Osteoblast (primary cell): ENCODE measurements at places on chromosomes 2 and 18. TPM values are rescaled to one million over a fixed set of nuclear protein-coding genes. Genes with fewer than 3 reads are reported as not detected.

DNA sequence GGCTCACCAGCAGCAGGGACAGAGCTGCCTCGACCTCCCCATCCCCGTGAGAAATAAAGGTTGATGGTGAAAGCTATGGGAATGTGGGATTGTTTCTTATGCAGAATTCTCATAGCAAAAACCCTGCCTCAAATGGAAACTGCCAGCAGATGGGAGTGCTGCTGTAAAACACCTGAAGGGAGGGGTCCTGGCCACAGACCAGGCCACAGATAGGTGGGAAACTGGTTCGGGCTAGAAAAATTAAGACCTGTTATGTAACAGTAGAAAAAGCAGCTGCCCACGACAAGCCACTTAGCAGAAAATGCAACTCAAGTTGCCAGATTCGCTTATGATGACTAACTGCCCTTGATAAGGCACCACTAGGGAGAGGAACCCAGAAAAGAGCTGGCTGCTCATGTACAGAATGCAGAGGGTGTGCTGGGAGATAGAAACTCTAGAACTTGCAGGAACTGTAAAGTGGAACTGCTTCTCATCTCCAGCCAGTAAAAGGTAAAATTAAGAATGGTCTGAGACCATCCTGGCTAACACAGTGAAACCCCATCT, 114.5 kb upstream of the SALL3 start:
- no peak for DNase-seq
- no peaks in the 10 kb centered on the region for H3K36me3 ChIP-seq
- H3K27ac ChIP-seq: no peak overlapping the region
- H3K4me3 ChIP-seq: no peak overlapping the region
- H3K4me1 ChIP-seq: no peaks in the 10 kb centered on the region
- no peaks in the 10 kb centered on the region for H3K27me3 ChIP-seq

DNA sequence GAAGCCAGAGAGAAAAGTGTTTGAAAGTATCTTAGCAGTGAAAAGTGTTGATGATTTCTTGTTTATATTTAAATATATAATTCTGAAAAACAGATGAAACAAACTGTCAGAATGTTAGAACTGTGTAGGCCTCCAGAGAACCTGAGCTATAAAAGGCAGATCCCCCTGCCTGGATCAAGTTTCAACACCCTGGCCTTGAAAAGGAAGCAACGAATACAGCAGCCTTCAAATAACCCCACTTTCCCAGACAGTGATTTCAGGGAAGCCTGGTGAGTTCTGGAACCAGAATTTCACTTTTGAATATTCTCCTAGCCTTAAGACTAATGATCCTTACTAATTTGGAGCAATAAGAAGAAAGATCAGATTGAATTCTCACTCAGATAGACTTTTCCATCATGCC, 13.3 kb upstream of the TRIM43 start:
- no peak overlapping the region for H3K27ac ChIP-seq
- no peak overlapping the region for H3K4me3 ChIP-seq
- H3K36me3 ChIP-seq: no peaks in the 10 kb centered on the region
- H3K4me1 ChIP-seq: no peaks in the 10 kb centered on the region
- no peak for DNase-seq

DNA sequence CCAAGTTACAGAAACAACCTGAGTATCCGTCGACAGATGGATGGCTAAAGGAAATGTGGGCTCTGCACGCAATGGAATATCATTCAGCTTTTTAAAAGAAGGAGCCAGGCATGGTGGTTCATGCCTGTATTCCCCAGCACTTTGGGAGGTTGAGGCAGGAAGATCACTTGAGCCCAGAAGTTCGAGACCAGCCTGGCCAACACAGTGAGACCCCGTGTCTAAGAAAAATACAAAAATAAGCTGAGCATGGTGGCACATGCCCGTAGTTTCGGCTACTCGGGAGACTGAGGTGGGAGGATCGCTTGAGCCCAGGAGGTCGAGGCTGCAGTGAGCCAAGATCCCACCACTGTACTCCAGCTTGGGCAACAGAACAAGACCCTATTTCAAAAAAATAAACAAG, 34.3 kb downstream of the TCF7L1 start:
- H3K27ac ChIP-seq: no peak overlapping the region
- no peak overlapping the region for H3K4me3 ChIP-seq
- H3K36me3 ChIP-seq: no peaks in the 10 kb centered on the region
- peaks cover 16% of the 10 kb centered on the region for H3K4me1 ChIP-seq
- no peaks in the 10 kb centered on the region for H3K27me3 ChIP-seq

Gene DAPL1
- 0.29 TPM in 1 of 2 replicates, not detected in the other for total RNA-seq

Gene PFN4
- total RNA-seq: 0.88 TPM in 1 of 2 replicates, not detected in the other
